SIG-M5 (cell line): ENCODE measurements at places on chromosomes 6 and 20.

DNA sequence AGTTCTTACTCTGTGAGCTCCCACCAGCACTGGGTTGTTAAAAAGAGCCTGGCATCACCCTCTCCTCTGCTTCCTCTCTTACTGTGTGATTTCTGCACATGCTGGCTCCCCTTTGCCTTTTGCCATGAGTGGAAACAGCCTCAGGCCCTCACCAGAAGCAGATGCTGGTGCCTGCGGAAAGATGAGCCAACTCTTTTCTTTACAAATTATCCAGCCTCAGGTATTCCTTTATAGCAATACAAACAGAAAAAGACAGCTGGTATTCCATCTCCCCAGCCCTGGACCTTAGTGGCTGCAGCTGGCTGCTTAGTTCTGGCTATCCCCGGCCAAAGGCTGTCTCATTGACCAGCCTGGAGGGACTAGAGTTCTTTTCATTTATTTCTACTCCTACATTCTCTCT is 129.1 kb downstream of the IMPG1 start:
- no peak for DNase-seq

- no peak for DNase-seq
Measured at GRCh38 chr6:167712731-167713475, 113.8 kb upstream of the AFDN start.

DNA sequence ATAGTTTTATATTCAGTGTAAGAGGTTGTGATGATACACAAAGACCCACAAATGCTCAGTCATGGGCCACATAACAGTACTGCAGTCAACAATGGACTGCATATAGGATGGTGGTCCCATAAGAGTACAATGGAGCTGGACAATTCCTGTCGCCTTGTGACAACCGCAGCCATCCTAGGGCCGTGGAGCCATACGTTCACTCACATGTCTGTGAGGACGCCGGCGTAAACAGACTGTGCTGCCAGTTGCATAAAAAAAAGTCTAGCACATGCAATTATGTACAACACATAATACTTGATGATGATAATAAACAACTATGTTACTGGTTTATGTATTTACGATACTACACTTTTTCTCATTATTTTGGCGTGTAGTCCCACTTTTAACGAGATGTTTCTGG is 30.9 kb downstream of the BFSP1 start:
- no peak for DNase-seq

GRCh38 chr20:6692566-6693173 is 74.8 kb upstream of the BMP2 start:
- DNase-seq, result no peak

- DNase-seq, result no peak
Measured at GRCh38 chr20:53187392-53188068, 215.4 kb downstream of the TSHZ2 start.

GRCh38 chr6:137227871-137228302 is 8.7 kb upstream of the IFNGR1 start:
- no peak for DNase-seq

DNA sequence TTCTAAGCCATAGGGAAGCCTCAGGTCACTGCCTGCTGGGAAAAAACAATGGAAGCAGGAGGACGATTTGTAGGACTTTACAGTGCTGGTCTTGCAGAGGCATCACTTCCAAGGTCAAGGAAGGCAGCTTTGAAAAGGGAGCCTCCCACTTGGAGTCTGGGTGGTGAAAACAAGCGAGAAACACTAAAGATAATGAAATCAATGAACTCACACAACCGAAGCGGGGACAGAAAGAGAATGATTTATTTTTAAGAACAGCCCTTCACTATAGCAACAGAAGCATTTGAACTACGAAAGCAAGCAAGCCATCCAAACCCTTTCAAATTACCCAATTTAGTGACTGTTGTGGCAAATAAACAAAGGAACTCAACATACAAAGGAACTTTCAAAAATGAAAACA is 227.5 kb downstream of the THBS2 start:
- DNase-seq, result no peak

DNA sequence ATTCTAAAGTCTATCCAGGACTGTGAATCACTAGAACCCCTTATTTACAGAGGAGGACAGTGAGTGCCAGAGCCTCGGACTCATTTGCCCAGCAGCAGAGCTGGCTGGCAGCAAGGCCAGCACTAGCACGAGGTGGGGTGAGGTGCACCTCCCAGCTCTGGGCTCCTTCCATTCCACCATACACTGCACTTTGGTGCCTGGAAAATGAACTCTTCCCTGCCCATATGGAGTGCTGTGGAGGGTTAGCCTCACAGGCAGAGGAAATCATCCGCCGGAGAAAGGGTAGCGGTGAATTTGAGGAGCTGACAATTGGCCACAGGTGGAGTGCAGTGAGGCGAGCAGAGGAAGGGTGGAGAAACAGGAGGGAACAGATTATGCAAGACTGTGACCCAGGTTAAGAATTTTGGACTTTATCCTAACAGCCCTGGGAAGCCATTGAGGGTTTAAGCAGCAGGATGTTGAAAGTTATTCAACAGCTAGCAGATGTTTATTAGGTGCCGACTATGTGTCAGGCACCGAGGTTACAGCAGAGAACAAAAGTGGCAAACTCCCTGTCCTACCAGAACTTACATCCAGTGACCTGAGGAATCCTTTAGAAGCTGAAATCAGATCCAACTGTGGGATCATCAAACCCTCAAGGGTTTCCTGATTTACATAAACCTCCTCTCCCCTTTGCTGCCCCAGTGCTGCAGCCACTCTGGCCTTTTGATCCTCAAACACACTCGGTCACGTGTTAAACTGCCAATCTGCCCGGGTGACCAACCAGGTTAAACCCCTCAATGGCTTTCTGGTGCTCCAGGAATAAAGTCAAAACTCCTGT is 6.2 kb downstream of the TRIM26 start:
- DNase-seq, result no peak

GRCh38 chr6:32519910-32520258 is 10.2 kb downstream of the HLA-DRB5 start:
- DNase-seq, result no peak

GRCh38 chr6:10449751-10450150 is 34.9 kb upstream of the TFAP2A start:
- no peak for DNase-seq

- DNase-seq, result no peak
Measured at GRCh38 chr6:161660666-161661571, 387.1 kb upstream of the AGPAT4 start.

GRCh38 chr6:111291336-111292259 is 191.4 kb downstream of the REV3L start:
- DNase-seq, result no peak

DNA sequence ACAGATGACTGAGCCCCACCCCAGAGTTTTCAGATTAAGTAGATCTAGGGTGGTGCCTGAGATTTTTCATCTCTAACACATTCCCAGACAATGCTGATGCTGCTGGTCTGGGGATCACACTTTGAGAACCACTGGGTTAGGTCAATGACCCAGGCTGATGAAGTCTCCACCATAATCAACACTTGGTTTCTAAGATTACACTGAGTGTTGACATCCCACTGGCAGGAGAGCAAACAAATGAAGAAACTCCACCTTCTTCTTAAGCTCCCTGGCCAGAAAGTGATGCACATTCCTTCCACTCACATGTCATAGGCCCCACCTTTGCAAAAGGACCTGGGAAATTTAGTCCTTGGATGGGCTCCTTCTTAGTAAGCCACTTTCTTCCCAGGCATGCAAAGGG is 53.1 kb downstream of the MAFB start:
- DNase-seq, result no peak

- DNase-seq, result no peak
Measured at GRCh38 chr6:71649915-71650314, 236.4 kb upstream of the RIMS1 start.

DNA sequence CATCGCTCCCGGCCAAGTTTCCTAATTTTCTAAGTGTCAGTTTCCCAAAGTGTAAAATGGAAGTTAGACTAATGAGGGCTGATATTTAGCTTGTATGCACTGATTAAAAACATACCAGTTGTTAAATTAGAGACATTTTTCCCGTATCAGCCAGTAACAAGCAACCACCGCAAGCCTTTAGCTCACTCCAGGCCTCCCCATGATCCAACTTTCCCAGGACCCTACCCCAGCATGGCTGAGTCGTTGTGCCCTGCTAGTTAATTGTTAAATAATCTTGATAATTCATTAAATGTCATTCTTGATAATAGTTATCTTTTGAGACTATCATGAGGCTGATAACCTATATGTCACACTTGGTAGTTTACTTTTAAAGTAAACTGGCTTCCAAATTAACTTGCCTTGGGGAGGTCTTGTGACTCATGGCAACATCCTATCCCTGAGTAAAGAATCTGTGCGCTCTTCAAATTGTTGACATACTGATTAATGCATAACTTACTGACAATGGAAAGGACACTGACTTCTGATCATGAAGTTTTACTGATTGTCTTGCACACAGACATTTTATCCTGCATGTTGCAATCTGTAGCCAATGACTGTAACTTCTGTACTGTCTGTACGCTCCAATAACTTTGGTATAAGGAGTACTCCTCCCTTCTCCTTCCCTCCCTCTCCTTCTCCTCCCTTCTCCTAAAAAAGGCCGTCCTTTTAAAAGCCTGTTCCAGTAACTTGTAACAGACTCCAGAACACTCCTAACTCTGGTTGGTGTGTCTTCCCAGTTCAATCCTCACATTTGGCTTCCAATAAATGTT is 6.3 kb upstream of the GTF3C6 start:
- DNase-seq, result no peak

- no peak for DNase-seq
Measured at GRCh38 chr20:37471741-37472235, 49.3 kb upstream of the NNAT start.

- no peak for DNase-seq
Measured at GRCh38 chr6:9647071-9647445, 767.8 kb downstream of the TFAP2A start.

DNA sequence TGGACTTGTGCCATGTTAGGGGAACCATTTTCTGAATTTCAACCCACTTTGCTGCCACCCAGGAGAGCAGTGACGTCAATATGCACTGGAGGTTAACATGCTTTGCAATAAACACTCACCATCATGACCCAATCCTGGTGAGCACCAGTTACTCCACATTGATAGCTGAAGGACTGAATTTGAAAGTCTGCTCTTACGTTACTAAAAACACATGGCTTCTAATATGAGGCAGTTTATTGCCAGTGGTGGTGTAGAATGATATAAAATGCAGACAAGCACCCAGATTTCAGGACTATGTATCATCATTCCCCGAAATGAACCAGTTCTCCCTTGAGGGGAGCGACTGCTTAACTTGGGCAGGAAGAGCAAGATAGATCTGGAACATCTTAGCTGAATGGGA is 23.8 kb downstream of the RFPL4B start:
- no peak for DNase-seq

GRCh38 chr6:107679457-107679856 is 144.7 kb downstream of the SCML4 start:
- no peak for DNase-seq

GRCh38 chr6:12024699-12025434 is 12.8 kb downstream of the HIVEP1 start:
- DNase-seq, result no peak

GRCh38 chr6:38915205-38915925 is 133.2 kb upstream of the GLP1R start:
- no peak for DNase-seq

- DNase-seq, result no peak
Measured at GRCh38 chr20:44660581-44660980, 9.1 kb upstream of the ADA start.

GRCh38 chr6:115838763-115839401 is 221.8 kb downstream of the FRK start:
- DNase-seq, result no peak

- no peak for DNase-seq
Measured at GRCh38 chr6:34919651-34920050, 30.6 kb downstream of the ANKS1A start.

DNA sequence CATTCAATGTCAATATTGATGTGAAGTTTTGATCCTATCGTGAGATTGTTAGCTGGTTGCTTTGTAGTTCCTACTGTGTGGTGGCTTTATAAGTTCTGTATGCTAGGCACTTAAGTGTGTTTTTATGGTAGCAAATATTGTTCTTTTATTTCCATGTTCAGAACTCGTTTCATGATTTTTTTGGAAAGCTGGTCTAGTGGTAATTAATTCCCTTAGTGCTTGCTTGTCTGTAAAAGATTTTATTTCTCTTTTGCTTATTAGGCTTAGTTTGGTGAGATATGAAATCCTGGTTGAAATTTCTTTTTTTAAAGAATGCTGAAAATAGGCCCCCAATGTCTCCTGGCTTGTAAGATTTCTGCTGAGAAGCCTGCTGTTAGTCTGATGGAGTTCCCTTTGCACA is 27.8 kb upstream of the PLCB1 start:
- no peak for DNase-seq

- peak; percentile 48 for DNase-seq
Measured at GRCh38 chr6:47162793-47163192, 120.7 kb upstream of the ADGRF1 start.
